ENCODE measurements at places on chromosomes 4 and X. TPM values are rescaled to one million over a fixed set of nuclear protein-coding genes. Genes with fewer than 3 reads are reported as not detected.

- DNase-seq: no peak
These were observed 43.1 kb upstream of the FAM9C start for GRCh38 chrX:13087322-13088155.

DNA sequence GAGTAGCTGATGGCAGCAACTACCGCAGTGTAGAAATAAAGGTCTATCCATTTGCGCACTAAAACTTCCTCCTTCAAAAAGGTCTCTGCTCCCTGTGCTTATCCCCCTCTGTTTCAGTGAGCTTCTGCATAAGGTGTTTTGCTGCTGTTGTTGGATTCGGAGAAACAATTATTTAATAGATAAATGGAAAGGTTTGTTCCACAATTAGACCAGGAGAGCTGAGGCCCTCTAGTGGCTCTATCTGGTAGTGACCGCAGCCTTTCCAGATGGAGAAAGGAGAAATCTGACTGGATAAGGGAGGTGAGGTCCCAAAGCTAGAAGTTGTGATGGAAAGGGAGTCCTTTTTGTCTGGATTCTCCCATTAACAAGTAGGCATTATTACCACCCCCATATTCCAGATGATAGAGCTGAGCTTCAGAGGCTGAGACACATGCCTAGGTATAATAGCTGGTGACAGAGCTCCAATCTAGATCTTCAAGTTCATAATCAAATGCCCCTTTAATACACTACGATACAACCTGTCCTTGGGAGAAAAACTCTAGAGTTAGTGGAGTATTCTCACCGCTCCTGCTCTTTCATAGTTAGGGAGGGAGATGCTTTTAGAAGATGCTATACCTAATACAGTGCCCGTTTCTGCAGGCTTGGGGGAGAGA, 5.1 kb upstream of the GABRQ start:
- peak; percentile 45 for DNase-seq

The SHROOM3 gene
- polyA plus RNA-seq: 5.5 TPM

DNA sequence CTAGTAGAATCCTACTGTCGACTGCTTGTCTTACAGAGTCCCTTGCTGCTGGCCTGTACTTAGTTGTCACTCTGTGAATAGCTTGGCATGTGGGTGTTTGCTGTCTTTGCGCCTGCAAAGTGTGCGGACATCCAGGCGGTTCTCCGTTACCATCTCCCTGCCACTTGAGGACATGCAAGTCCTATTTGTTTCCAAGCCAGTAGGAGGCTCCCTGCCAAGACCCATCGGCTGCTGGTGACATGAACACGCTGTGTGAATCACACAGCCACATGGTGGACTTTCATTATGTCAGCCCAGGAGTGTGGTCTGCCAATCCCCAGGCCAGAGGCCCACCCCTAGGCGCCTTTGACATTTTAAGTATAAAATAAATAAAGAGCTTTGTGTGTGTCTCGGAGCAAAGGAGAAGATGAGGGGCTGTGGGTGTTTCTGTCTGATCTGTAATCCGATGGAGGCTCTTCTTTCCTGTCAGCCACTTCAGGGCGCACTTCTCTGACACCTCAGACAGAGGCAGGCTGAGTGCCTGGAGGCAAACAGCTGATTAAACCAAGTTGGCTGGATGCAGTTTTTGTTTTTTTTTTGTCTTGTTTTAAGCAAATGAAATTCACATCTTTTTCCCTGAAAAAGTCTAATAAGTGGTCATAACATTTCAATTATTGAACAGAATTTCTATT, 51.5 kb downstream of the ALPK1 start:
- peak; percentile 59 for DNase-seq

DNA sequence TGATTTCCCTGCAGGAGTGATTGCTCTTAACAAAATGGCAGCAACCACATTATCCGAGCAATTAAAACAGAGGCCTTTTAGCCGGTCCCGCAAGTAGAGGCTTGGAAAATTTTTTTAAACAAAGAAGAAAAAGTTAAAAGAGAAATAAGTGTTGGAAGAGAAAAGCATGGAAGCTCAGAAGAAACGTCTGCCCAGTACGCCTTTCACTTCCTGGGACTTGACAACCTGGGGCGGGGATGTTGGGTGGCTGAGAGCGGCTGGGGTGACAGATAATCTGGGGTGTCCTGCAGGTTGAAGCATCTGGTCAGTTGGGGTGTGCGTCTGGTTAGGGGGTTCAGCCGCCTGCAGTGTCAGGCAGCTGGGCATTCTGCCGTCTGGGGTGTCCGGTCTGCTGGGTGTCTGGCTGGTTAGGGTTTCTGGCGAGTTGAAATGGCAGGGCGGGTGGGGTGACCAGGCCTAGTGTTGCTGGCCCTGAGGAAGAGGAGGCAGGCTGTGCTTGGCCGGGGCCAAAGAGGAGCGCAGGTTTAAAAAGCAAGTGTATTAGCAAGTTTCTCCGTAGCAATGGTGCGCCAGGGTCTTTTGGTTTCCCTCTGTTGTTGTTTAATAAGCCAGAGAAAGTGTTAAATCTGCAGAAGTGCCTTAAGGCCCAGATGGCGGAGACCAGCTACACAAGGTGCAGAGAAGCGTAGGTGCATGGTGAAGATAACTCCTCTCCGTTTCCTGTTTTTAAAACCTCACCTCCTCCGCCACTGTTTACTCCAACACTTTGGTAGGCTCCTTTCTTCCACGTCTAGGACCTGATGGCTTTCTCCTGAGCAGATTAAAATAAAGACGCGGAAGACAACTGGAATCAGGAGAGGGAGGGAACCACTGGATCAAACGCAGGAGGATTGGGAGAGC, 5.6 kb downstream of the HAND2 start:
- DNase-seq: no peak

The CCSER1 gene
- polyA plus RNA-seq: 4.2 TPM

DNA sequence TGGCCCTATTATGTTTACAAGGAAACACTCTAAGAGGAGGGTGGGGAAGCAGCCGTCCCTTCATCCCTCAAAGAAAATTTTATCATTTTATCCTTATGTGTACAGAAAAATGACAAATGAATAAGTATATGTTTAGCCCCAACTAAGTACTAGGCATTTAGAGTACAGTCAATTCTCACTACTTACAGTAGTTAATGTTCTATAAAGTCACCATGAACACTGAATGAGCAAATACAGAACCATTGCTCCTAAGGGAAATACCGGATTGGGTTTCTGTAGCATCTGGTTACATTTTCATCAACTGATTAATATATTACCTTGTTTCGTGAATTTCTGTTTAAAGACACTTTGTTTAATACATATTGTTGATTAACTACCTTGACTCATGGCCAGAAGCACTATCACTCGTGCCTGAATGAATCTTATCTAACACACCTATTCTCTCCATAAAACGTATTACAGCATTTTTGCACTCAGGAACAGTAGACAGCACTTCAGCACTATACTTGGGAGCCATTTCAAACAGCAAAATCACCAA, 109.3 kb downstream of the ASB9 start:
- DNase-seq: no peak

- no peak for DNase-seq
These were observed 291.6 kb upstream of the HS3ST1 start for GRCh38 chr4:11720292-11720691.

DNA sequence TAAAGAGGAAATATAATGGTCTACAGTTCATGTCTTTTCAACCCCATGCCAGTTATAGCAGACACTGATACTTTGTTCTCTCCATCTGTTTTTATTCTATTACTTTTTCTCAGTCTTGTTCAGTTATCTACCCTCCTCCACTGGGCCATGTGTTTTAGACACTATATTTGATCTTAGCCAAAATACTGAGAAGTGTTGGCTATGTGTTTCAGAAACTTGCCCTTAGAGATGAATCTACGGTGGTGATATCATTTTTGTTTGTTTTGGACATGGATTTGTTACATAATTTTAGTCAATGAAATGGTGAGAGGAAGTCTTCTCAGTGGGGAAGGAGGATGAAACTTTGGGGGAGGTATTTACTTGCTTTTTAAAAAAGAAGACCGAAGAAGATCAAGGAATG, 211.5 kb upstream of the DDX53 start:
- DNase-seq: no peak

- DNase-seq: no peak
These were observed 28.5 kb downstream of the PCDH19 start for GRCh38 chrX:100381619-100382018.

GRCh38 chr4:112704991-112705845, 68.3 kb downstream of the LARP7 start:
- no peak for DNase-seq

Measured in kidney (tissue), 22 donors.